Globus pallidus (tissue), 1 donor: ENCODE measurements at places on chromosomes 1 and 21.

DNA sequence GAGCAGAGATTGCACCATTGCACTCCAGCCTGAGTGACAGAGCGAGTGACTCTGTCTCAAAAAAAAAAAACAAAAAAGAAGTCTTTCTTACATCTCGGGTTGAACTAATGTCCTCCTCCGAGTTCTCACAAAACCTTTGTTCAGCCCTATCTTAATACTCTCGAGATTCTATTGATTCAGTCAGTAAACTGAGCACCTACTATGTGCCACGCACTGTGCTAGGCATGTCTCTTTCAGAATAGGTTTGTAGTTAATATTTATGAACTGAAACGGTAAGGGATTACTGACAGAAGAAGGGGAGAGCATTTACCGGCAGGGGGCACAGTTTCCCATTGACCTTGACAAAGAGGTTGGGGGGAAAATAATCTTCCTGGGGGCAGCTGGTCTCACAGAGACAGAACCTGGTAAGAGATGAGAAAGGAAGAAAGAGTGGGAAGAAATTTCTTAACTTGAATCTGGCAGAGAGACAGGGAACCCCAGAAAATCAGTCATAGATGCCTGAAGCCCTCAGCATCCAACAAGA, 3.4 kb downstream of the PIAS3 start:
- no peak for DNase-seq

GRCh38 chr1:81998165-81998564, 197.4 kb downstream of the ADGRL2 start:
- DNase-seq: no peak

- DNase-seq: no peak
Measured at GRCh38 chr1:43588592-43588991, 57.9 kb downstream of the PTPRF start.

DNA sequence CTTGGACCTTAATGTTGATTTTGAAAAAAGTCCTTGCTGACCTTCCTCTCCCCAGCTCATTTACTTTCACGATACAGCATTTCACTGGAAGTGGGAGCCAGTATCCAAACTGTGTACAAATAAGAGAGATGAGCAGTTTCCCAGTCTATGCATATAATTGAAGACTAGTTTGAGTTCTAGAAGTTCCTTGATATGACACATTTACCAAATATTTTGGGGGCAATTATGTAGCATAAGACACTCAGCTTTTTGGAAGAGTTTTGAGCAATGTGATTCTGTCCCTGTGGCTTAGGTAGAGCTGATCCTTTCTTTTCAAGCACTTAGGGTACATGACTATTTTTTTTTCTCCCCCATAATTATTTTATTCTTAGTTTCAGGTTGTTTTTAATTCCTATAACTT, 26.4 kb downstream of the GIPC2 start:
- no peak for DNase-seq

- DNase-seq: no peak
Measured at GRCh38 chr21:32712043-32712442, 15.8 kb downstream of the SYNJ1 start.

DNA sequence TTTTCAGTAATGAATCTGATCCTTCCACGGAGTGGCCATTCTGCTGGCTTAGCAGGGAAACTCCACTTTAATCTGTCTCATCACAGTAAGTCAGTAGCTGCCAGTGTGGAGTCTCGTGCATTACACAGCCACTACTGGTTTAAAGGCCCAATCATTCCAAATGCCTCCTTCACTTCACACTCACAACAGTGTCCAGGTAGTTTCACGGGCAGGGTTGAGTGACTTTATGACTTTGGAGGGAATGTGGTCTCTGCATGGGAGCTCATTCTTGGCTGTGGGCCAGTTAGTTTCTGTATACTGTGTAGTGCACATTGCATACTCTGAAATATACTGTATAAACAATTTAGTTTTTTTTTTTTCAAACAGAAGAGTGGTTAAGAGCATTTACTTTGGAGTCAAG, 34.6 kb upstream of the C1orf87 start:
- no peak for DNase-seq

DNA sequence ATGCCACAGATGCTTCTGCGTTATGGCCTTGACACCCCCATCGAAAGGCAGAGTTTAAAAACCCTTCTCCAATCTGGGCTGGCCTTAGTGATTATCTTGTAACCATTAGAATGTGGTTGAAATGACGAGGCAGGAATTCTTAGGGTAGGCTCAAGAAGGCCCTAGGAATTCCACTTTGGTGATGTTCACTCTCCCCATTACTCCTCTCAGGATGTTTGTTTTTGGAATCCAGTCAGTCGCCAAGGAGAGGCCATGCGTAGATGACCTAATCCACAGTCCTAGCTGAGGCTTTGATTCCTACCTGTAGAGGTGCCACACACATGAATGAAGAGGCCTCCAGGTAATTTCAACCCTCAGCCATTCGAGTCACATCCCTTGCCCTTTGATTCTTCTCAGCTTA, 318.2 kb downstream of the NEGR1 start:
- DNase-seq: no peak

DNA sequence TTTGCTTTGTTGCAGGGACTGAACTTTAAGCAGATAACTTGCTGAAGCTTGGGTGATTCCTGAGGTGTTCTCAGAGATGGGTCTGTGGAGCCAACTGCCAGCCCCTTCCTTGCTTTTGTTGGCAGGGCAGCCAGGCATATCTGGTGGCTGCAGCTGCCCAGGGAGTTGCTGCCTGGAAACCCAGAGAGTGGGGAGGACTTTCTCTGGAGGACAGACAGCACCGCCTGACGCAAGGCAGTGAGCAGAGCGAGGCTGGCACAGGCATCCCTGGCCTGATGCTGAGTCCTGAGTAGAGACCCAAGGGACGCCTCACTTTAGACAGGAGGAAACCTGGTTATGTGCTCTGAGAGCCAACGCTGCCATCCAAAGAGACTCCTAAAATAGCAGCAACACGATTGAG, 9.8 kb upstream of the OLFML2B start:
- peak; percentile 72 for DNase-seq

GRCh38 chr1:236320671-236321070, 38.9 kb upstream of the ERO1B start:
- no peak for DNase-seq

DNA sequence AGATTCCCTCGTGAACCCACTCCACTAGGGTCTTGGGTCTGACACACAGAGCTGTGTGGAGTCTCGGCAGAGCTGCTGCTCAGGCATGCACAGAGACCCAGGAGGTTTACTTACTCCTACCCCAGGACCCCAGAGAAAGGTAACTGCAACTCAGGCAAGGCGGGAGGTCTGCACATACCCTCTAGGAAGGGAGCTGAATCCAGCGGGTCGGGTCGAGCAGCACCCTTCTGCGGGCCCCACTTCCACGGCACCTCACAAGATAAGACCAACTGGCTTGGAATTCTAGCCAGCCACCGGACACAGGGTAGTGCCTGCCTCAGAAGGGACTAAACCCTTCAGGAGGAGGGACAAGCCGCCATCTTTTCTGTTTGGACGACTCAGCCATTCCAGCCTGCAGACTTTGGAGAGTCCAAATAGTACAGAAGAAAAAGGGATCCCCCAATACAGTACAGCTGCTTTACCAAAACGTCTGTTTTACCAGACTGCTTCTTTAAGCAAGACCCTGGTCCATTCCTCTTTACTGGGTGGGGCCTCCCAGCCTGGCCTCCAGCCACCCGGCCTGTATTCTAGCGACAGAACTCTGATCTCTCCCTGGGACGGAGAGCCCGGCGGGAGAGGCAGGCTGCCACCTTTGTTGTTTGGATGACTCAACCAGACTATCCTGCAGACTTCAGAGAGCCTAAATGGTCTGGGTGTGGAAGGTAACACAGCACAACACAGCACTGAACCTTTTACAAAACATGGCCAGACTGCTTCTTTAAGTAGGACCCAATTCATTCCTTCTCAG, 554.6 kb upstream of the BEND5 start:
- DNase-seq: no peak

DNA sequence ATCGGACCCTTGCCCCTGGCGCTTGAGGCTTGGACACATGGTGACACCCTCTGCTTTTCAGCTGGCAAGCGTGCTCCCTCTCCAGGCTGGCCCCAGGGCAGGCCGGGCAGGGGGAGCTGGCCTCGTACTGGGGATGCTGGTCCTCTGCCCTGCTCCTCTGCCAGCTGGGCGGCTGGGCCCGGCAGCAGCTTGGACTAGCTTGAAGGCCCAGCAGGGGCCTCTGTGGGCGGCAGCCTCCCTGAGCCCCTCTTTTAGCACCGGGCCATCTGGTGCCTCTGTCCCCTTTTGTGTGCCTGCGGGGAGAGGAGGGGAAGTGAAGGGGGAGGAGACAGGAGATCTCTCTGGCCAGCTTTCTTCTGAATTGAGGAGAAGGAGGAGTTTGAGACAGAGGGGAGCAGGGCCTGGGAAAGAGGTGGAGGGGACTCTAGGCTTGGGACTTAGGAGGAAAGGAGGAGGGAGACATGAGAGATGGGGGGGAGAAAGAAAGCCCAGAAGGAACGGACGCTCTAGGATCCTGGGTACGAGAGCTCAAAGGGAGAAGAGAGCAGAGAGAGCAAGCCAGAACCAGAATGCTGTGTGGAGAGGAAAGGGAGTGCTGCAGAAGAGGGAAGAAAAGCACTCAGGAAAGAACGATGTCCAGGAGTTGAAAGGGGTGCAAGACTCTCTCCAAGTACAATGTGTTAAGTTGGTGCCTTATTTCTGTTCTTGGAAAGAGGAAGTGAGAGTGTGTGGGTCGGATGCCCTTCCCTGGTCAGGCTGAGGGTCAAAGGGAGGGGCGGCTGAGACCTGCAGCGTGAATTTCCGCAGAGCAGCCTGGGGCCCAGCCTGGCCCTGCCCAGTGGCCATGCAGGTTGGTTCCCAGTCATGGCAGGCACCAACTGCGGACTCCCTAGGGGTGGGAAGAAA, 40.3 kb downstream of the IER5 start:
- peak; percentile 40 for DNase-seq

GRCh38 chr1:161137881-161138280, 5.4 kb upstream of the DEDD start:
- no peak for DNase-seq

- DNase-seq: no peak
Measured at GRCh38 chr1:16318555-16318954, 33.7 kb downstream of the FBXO42 start.

DNA sequence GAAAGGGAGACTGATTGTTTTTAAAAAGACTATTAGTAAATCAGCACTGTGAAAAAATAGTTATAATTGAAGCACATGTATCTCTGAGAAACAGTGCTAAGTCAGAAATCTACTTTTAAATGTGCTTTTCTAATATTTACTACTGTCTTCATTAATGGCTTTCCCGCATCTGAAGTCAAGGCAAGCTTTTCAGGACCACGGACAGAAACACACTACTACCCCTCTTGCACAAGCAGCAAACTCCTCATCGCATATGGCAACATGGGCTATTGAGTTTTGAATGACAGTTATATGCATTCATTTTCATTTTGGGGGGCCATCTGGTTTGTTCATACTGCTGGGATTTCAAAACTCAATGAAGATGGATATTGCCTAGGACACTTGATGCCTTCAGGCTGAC, 433.4 kb upstream of the CAMK1G start:
- DNase-seq: no peak

DNA sequence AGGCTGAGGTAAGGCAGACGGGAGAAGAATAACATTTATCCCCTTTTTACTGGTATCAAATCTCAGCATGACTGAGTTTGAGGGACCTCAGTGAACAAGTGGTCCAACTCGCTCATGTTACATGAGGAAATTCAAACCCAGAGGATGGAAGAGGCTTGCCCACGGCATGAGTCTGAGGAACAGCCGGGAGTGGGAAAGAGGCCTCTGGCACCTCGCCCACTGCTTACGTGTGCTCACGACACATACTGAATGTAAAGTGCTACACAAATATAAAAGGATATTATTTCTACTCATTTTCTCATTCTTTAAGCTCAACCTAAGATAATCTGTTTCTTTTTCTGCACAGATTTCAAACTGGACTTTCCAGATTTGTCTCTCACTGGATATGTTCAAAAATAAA, 14.7 kb downstream of the BEND5 start:
- peak; percentile 9 for DNase-seq

- peak; percentile 22 for DNase-seq
Measured at GRCh38 chr1:78095593-78095992, 49.8 kb downstream of the GIPC2 start.

GRCh38 chr1:100184536-100184935, 6.5 kb upstream of the LRRC39 start:
- DNase-seq: no peak

GRCh38 chr1:39845569-39846566, 37.4 kb downstream of the TRIT1 start:
- peak; percentile 82 for DNase-seq

DNA sequence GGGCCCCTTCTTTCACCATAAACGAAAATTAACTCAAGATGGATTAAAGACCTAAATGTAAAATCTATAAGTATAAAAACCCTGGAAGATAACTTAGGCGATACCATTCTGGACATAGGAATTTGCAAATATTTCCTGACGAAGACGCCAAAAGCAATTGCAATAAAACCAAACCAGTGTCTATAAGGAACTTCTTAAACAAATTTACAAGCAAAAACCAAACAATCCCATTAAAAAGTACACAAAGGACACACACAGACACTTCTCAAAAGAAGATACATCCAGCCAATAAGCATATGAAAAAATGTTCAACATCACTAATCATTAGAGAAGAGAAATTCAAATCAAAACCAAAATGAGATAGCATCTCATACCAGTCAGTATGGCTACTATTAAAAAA, 78.8 kb upstream of the C1orf105 start:
- no peak for DNase-seq

- DNase-seq: no peak
Measured at GRCh38 chr21:37547615-37548200, 181.1 kb downstream of the DYRK1A start.

GRCh38 chr1:28517649-28517999, 11.8 kb downstream of the RCC1 start:
- DNase-seq: no peak

GRCh38 chr1:18387307-18387706, 93.4 kb upstream of the KLHDC7A start:
- DNase-seq: no peak

GRCh38 chr1:11500881-11501280, 21.9 kb downstream of the DISP3 start:
- no peak for DNase-seq

DNA sequence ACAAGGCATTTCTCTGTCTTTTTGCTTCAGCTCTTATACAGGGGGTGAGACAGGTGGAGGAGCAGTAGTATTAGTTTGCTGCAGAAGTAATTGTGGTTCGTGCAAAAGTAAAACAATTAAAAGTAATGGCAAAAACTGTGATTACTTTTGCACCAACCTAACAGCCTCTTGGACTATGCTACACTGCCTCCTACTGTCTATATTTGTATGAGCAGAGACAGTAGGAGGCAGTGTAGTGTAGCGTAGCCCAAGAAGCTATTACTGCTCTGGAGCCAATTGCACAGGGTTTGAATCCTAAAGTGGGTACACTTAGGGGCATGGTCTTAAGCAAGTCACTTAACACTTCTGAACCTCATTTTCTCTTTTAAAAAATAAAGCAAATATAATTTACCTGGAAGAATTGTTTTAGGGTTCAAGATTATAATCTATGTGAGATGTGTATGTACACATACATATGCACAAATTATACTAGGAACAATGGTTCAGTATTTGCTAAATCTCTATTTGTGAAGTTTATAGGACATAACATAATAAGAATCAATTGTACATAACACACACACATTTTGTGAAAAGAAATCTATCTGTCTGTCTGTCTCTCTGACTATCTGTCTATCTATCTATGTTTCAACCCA, 103.8 kb downstream of the BRINP3 start:
- DNase-seq: no peak

GRCh38 chr1:204873176-204873575, 2.5 kb downstream of the NFASC start:
- peak; percentile 49 for DNase-seq
